Midbrain (tissue), 1 donor: ENCODE measurements at places on chromosomes 12 and 14.

- DNase-seq, result peak; percentile 37
Measured at GRCh38 chr14:64721391-64721791, 17.2 kb downstream of the PLEKHG3 start.

DNA sequence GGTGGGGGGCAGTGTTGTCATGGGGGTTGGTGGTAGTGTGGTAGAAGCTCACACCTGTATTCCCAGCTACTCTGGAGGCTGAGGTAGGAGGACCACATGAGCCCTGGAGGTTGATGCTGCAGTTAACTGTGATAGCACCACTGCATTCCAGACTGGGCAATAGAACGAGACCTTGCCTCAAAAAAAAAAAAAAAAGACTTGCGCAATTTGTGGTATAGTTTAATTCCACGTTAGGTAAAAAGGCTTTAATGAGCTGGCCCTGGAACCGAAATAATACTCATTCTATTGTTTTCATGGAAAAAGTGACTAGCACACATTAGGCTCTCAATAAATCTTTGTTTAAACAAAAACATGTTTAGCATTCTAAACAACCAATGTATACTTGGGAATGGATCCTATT lies 25.4 kb upstream of the NAP1L1 start:
- DNase-seq, result no peak

DNA sequence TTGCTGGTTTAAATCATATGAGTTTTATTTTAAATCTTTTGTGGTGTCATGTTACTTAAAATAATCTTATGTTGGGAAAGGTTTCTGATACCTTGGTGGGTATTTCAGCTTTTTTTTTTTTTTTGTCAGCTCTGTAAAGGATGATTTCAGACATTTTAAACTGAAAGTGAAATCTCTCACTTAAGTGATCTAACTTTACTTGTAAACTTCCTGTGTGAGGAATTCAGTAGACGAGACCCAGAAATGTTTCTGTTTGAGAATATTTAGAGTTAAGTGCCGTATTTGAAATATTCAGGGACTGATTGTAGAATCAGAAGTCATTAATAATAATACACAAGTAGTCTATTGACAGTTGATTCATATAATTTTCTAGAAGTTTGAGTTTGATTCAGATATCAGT lies 37.8 kb downstream of the PROX2 start:
- DNase-seq, result no peak

DNA sequence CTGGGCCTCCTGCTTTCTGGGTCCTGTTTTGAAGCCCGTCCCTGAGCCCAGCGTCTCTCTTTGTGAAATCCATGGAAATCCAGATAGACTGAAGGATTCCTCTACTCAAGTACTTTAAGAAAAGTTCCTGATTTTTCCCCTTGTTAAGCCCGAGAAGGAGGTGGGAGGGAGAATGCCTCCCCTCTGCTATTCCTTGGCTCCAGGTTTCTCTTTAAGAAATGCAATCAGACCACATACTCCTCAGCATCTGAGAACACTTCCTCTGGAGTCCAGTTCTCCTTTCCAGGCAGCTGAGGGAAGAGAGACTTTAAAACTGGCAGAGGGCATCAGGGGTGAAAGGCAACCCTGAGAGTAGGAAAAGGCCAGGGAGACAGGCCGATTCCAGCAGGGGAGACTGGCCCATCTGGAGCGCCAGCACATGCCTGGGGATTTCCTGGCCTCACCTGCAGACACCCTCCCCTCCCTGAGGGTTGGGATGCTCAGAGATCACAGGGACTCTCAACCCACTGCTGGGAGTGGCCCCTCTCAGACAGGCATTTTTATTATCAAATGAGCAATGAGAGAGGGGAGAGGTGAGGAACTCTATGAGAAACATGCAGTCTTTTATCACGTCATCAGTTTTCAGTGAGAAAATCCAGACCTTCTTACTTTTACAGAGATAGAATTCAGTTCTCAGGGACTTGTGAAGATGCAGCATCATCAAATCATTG lies 2.0 kb upstream of the EMP1 start:
- DNase-seq, result no peak

GRCh38 chr12:68871921-68872320 lies 61.0 kb downstream of the CPM start:
- no peak for DNase-seq

GRCh38 chr12:48858043-48858442 lies 6.1 kb upstream of the DDX23 start:
- no peak for DNase-seq

DNA sequence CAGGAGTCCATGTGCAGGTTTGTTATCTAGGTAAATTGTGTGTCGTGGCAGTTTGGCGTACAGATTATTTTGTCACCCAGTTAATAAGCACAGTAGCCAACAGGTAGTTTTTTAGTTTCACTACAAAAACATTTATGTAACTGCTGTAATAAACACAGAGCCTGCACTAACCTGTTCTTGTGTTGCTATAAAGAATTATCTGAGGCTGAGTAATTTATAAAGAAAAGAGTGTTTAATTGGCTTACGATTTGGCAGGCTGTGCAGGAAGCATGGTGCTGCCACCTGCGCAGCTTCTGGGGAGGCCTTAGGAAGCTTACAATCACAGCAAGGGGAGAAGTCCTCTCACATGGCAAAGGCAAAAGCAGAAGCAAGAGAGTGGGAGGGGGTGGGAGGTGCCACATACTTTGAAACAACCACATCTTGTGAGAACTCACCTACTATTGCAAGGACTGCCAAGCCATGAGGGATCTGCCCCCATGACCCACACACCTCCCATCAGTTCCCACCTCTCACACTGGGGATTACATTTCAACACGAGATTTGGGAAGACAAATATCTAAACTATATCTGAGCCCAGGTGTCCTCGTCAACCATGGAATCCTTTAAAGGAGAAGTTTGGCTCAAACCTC lies 266.4 kb upstream of the GRIP1 start:
- DNase-seq, result no peak

DNA sequence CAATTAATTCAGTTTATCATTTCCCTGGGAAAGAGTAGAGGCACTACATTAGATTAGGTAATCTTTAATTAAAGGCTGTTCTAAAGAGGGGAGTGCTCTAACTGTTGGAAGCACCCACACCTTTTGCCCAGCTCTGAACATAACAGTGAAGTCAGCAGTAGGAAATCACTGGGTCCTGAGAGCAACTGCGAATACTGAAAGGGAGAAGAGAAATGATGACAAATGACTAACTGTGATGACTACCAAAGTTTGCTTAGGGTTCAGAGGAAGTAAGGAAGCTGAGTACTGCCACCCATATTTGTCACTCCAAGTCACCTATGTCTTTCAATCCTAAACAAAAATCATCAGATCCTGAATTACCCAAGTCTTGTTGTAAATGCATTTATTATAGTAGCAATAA lies 140.6 kb downstream of the EPS8 start:
- DNase-seq, result no peak

DNA sequence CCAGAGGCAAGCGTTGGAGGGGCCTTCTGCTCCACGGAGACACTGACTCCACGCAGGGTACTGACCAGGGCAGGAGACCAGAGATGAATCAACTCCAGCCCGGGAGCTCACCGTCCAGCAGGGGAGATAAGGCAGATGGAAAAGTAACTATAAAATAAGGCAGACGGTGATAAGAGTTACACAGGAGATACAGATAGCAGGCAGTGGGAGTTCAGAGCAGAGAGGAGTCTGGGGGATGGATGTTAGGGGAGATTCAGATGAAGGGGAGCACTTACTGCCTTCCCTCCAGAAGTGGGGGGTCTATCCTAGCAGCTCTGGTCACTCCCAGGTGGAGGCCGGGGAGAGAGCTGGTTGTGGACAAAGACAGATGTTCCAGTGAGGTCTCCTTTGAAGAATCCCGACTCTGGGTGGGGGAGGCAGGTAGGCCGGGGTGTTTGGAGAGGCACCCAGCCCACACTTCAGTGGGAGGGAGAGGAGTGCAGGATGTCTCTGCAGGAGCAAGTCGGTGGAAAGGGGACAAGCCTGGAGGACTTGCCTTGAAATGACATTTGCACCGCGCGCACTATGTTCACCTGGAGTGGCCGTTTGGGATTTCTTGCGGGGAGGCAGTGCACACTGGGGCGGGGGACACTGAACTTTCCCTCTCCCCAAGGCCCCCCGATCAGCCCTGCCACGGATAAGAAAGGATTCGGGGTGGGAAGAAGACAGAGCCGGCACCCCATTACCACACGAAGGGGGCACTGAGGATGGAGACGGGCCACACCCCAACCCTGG lies 1.2 kb downstream of the PITPNM2 start:
- DNase-seq, result no peak

DNA sequence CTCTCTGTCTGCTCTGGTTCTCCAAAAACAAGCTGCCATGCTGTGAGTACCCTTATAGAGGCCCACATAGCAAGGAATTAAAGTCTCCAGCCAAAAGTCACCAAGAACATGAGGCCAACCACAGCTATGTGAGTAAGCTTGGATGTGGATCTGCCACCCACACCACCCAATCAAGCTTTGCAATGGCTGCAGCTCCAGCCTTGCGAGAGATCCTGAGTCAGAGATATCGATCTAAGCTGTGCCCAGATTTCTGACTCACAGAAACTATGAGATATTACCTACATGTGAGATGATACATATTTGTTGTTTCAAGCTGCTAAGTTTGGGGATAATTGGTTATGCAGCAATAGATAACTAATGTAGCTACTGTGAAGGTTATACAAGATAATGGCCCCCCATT lies 15.5 kb upstream of the TMEM233 start:
- DNase-seq, result no peak

- DNase-seq, result no peak
Measured at GRCh38 chr14:78131201-78131600, 39.0 kb upstream of the NRXN3 start.

GRCh38 chr12:77591959-77592743 lies 238.5 kb upstream of the NAV3 start:
- DNase-seq, result no peak

DNA sequence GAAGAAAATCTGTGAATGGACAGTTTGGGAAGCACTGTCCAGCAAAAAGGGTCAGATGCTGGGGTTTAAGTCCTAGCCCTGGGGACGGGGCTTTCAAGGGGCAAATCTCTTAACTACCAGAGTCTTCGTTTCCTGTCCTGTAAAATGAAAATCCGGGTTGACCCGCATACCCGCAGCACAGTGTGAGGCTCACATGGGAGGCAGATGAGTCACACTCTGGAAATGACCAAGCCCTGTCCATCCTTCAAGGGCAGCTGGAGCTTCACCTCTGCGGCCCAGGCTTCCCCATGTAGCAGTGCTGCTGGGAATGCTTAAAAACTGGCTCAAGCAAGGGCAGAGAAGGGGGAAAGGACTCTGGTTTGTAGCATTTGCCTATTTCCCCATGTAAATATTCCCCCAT lies 19.0 kb downstream of the FAM181A start:
- DNase-seq, result no peak
